ENCODE measurements at places on chromosomes 12 and 14.
A peak's percentile ranks its signal among the peaks of the same experiment; 100 is the strongest.

DNA sequence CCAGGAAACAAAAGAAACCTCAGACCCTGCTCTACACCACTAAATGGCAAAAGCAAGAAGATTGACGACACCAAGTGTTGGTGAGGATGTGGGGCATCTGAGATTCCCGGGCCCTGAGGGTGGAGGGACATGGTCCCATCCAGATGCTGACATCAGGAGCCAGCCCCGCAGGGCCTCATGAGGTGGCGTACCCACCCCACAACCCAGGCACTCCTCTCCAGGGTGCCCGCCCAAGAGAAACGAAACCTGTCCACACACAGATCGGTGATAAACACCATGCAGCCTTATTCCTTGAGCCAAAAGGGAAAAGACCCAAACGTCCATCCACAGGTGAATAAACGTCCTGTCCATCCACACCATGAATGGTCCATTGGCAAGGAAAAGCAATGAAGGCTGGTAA is 54.8 kb upstream of the C14orf180 start:
- no peak for DNase-seq

DNA sequence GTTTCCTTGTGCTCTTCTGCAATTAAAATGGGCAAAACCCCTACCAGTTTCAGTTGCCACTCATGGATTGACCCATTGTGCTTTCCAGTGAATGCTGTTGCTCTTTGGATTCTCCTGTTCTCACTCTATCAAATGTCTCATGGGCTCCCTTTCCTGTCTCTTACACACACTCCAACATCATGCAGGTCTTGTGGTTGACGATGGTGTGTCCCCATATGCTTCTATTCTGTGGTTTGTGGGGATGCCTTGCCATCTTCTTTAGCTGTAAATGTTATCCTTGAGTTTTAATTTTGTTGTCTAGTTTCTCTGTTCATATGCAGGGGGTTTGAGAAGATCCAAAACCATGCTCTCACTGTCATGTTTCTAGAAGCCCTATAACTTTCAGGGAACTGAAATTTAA is 31.9 kb upstream of the FBXO34 start:
- DNase-seq: no peak

- no peak for DNase-seq
These were observed 41.8 kb downstream of the TUNAR start for GRCh38 chr14:95918466-95918865.

DNA sequence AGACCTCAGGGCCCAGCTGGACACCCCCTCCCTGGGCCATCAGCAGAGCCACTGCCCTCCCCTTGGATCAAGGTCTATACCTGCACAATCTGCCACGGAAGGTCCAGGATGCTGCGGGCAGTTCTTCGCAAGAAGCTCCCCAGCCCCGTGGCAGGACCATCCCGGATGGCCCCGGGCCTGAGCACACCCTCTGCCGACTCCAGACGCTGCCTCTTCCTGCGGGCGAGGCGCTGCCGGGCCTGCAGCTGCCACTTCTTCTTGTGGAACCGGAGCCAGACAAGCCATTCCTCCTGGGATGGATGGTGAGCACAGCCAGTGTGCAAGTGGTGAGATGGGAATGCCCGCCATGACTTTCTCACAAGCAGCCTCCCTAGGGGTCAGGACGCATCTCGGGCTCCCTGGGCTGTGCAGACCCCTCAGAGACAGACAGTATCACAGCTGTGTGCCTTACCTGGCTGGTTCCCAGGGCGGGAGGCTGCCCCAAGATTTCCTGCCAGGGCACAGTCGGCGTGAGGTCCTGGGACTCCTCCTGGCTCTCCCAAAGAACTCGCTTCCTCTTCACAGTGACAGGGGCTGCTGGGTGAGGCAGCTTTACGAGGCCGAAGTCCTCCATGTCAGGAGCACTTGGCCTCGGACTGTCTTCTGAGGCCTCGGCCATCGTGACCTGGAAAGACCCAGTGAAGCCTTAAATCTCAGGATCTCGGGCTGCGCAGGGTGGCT is 30.8 kb downstream of the P2RX2 start:
- DNase-seq: no peak

- no peak for DNase-seq
These were observed 668 bp downstream of the APPL2 start for GRCh38 chr12:105235281-105235731.

DNA sequence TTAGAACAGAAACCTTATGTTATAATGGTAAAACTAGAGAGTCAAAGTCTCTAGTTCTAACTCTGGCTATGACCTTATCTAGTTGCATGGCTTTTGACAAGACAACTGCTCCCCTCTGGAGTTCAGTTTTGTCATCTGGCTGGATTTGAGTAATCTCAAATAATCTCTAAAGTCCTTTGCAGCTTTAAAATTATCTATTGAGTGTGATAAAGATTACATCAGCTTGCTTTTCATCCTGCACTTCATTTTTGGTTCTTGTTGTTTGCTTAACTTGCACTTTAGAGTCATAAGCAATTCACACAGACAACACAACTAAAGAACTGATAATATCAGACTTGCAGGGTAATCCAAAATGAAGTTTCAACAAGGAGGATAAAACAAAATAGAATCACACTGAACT is 2.3 kb downstream of the AKAP5 start:
- no peak for DNase-seq

- no peak for DNase-seq
These were observed 241.8 kb upstream of the ATP2B1 start for GRCh38 chr12:89950421-89950820.

DNA sequence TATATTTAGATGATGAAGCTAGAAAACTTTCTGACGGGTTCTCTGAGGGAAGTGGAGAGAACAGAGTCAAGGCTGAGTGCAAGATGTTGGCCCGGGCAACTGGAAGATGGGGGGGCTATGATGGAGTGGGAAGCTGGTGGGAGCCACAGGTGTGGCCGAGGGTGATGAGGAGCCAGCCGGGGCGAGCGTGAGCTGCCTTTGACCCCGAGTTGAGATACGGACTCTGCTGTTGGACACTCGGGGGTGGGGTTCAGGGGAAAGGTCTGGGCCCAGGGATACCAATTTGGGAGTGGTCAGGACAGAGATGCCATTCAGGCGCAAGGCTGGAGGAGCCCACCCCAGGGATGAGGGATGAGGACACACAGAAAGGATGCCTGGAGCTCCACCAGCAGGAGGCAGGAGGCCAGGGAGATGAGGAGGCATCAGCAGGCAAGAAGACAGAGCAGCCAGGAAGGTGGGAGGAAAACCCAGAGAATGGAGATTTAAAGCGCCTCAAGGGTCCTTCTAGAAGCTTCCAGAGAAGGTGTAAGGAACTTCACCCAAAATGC is 9.0 kb downstream of the SCARB1 start:
- no peak for DNase-seq

GRCh38 chr14:39488600-39488999 is 56.4 kb upstream of the FBXO33 start:
- peak; percentile 14 for DNase-seq

DNA sequence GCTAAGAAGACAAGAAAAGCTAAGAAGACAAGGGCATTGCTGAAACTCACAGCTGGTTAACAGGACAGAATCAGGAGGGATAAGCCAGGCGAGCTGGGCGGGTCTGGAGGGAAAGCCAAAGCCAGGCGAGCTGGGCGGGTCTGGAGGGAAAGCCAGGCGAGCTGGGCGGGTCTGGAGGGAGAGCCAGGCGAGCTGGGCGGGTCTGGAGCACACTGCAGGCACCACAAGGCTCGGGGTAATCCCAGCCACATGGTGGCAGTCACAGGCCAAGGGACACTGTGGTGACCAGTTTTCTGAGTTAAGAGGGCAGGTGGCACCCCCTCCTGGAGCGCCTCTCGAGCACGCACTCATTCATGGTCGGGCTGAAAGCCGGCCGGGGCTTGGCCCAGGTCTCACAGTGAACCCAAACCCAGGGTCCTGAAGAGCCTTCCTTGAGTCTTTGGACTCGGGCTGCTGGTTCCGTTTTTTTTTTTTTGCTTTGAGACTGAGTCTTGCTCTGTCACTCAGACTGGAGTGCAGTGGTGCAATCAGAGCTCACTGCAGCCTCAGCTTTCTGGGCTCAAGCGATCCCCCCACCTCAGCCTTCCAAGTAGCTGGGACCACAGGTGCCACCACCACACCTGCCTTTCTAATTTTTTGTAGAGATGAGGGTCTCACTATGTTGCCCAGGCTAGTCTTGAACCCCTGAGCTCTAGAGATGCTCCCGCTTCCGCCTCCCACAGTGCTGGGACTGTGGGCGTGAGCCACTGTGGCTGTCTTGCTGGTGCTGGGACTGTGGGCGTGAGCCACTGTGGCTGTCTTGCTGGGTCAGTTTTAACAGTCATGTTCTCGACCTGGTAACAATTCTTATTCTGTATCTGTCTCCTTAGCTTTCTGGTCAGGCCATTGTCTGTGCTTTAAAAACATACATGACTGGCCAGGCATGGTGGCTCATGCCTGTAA is 40.2 kb downstream of the HSP90AA1 start:
- peak; percentile 87 for DNase-seq

DNA sequence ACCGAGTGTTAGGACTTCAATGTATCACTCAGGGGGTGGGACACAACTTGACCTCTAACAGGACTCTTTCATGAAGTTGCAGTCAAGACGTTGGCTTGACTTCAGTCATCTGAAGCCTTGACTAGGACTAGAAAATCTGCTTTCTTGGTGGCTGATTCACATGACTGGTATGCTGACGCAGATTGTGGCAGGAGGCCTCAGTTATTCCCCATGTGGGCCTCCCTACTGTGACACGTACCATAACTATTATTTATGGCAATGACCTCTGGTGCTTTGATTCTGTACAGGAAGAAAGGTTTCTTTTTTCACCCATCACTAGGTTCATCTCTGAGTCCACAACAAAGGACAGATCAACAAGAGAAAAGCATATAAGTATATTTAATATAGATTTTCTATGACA is 270.4 kb downstream of the NEDD1 start:
- DNase-seq: no peak

- peak; percentile 90 for DNase-seq
These were observed 197.6 kb upstream of the RBM19 start for GRCh38 chr12:114163771-114164170.

- no peak for DNase-seq
These were observed 181.5 kb downstream of the FOXA1 start for GRCh38 chr14:37413504-37414003.

- no peak for DNase-seq
These were observed 39.9 kb upstream of the PTPRR start for GRCh38 chr12:70960484-70960883.

DNA sequence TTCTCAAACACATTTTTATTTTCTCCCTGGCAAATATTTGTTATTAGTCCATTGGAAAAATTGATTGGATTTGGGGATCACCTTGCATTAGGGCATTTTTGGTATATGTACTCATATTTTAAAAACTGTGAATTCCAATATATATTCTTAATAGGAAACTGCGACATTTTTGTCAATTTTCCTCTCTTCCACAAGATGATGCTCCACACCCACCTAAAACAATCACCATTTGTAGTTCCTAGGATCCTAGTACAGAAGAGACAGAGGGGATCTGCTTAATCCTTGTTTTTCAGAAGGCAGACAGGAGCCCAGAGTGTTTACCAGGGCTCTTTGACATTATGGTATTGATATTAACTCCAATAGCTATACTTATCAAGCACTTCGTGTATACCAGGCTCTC is 22.8 kb upstream of the OASL start:
- no peak for DNase-seq

GRCh38 chr12:125683748-125684381 is 618.6 kb downstream of the AACS start:
- no peak for DNase-seq

DNA sequence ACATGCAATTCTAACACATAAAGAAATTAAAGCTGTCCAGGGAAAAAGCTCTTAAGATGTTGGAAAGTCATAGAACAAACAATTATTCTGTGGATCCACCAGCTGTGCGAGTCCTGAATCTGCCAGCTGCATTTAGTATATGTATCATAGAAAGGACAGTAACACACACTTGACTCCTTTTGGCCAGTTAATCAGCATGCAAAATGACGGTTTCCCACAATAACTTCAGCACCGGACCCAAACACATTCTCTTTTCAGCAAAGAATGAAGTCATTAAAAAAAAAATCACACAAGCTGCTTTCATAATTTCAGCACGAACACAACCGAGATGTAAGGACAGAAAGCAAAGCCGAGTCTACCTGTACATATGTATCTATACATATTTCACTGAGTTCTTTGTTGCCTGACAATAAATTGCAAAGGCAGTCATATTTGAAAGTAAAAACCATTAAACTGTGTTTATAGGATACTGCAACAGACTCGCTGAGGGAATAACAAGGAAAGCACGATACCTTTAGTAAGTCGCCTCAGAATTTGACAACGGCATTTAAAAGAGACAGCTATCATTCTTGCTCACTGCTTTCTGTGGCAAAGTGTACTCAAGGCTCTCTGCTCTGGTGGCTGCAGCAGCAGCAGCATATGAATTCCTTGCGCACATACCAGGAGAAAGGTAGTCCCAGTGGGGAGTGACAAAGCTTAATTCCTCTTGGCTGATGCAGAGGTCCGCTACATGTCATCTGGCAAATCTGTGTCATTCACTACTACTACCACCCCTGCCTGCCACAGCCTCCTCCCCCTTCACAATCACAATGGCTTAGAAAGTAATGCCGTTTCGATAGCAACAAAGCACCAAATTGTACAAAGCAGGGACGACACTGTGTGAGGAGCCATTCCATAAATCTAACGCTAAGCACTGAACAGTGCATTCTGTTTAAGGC is at the start of gene GRIP1:
TSS of gene GRIP1 (minus strand) at position 739 of the 938 bp plus-strand sequence. CDS start at position 567, 172 bp downstream.
- DNase-seq: no peak

- DNase-seq: no peak
These were observed 4.4 kb upstream of the SHMT2 start for GRCh38 chr12:57224973-57225679.

DNA sequence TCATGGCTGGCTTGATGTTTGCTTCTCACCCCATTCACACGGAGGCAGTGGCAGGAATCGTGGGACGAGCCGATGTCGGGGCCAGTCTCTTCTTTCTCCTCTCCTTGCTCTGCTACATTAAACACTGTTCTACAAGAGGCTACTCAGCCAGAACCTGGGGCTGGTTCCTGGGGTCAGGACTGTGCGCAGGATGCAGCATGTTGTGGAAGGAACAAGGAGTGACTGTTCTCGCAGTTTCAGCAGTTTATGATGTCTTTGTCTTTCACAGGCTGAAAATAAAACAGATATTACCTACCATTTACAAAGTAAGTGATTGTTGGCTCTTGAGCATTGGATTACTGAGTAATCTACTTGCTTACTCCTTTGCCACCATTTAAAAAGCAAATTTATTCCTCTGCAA is 170.6 kb downstream of the TMTC2 start:
- DNase-seq: no peak

GRCh38 chr12:102195826-102196225 is 1.8 kb downstream of the PMCH start:
- DNase-seq: no peak

- peak; percentile 14 for DNase-seq
These were observed 27.9 kb upstream of the EVL start for GRCh38 chr14:100037353-100037752.

- no peak for DNase-seq
These were observed 69.8 kb upstream of the MED13L start for GRCh38 chr12:116347265-116347664.

Measured in AG20443 (cell line).